ENCODE measurements at places on chromosomes 5 and 9.

DNA sequence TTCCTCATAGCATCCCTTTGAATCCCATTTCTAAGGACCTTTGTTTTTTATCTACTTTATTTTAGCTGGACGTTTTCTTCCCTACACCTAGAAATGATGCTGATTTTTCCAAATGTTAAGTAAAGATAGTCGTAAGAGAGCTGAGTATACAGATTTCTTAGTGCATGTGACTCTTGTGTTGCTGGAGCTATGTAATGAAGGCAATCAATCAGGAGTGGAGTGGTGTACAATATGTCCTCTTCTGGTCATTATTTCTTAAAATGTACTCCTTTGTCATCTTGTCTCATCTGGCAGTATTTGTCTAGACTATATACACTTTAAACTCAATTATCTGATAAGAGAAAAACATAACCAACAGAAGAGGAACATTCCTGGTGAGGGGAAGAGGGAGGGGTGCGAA lies 13.5 kb downstream of the GAPT start:
- no peak for DNase-seq

GRCh38 chr5:92401492-92401891 lies 1018.4 kb upstream of the ARRDC3 start:
- no peak for DNase-seq

GRCh38 chr9:85738509-85738908 lies 3.2 kb downstream of the AGTPBP1 start:
- DNase-seq, result no peak

DNA sequence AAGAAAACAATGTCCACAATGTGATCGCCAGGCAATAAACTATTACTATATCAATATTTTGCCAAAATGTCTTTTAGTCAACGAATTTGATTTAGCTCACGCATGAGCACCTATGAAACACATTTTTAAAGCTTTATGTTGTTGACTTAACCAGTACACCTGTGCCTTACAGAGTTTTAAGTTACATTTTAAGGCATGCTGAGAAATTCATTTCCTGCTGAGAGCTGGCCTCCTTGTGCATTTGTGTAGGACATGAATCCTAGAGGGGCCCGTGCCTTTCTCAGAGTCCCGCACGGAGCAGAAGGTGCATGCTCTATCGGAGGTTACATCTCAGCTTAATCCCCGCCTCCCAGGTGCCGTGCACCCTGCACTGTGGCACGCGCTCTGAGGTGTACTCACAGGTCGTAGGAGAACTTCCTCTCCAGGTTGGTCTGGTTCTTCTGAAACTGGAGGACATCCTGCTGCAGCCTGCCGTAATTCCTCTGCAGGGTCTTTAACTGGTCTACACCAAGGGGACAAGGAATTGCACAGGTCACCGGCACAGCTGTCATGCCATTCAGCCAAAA lies 53.2 kb downstream of the GOLM1 start:
- DNase-seq, result no peak

Measured in esophagus muscularis mucosa (tissue), 4 donors.